Stimulated activated CD8-positive, alpha-beta memory T cell treated with anti-CD3 and anti-CD28 coated beads, Interleukin-2, amount 100 ng/mL, for 1 hour (primary cell): ENCODE measurements at places on chromosomes 7 and 10.

DNA sequence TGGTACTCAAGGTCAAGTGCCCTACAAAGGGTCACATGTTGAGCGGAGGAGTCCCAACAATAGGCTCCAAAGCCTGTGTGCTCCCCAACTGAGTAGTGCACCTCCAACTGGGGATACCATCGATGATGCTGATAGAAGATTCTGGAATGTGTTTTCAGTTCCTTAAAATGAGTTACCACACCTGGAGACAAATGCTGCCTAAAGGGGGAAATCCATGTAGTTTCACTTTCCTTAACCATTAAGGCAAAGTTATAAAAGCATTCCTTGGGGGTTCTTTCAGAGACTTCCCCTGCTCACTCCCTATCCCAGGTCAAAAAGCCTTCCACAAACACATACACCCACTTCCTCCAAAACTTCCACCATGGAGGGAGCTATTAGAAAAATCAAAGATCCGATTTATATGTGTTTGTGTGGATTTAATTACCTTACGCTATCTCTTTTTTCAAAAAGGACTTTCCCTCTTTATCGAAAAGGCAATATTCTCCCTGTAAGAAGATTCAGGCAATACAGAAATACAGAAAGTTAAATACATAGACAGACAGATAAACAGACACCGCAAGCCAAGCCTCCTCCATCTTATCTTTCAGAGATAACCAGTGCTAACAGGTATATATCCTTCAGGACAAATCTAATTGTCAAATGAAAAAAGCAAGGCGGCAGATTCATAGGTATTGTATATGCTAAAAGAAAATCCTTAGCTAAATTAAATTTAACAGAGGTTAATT is 135.9 kb upstream of the ASAH2 start:
- DNase-seq, result no peak

DNA sequence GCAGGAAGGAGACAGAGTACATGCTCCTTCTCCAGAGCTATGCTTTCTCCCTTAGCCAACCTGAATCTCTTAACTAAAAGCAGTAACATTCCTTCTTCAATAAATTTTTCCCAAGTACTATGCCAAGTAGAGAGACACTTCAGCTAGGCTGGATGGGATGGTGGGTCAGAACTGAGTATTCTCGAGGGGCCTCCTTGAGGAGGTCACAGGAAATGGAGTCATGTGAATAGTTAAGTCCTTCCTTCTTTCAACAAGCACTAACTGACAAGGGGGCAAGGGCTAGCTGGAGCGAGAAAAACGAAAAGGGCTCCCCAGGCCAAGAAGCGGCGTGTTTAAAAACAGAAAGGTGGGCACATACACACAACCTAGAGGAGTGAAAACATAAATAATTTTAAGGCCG is 5.5 kb downstream of the RSU1 start:
- DNase-seq, result no peak

GRCh38 chr10:1174022-1174421 is 117.8 kb downstream of the WDR37 start:
- DNase-seq, result no peak

DNA sequence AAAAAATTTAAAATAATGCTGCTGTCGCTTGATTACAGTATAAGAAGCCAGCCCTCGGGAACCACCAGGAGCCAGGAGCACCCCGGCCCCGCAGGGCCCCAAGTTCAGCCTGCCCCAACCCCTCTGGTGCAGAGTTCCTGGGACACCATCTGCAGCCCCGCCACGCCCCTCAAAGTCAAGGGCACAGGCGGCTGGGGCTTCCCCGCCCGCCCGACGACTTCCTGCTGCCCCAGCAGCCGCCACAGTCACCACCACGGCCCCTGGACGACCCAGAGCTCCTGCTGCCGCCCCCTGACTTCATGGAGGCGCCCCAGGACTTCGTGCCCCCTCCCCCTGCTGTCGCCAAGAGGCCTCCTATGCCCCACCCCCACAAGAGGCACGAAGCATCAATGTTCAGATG is 103.6 kb upstream of the PDSS1 start:
- DNase-seq, result no peak

DNA sequence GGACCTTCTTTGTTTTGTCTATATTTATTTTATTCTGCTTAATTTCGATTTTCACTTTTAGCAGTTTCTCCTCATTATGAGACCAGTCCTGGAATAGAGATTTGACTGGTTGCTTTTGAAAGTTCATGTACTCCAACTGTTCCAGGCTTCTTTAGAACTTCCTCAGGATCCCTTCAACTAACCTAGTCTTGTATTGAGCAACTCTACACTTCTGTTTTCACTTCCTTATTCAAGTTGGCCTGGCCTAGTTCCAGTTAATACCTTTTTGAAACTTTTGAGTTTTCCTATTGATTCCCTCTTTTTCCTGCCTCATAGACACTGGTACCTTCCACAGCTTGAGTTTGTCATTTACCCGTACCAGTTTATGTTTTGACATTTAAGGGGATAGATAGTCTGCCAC is 421.7 kb downstream of the ATRNL1 start:
- DNase-seq, result no peak

DNA sequence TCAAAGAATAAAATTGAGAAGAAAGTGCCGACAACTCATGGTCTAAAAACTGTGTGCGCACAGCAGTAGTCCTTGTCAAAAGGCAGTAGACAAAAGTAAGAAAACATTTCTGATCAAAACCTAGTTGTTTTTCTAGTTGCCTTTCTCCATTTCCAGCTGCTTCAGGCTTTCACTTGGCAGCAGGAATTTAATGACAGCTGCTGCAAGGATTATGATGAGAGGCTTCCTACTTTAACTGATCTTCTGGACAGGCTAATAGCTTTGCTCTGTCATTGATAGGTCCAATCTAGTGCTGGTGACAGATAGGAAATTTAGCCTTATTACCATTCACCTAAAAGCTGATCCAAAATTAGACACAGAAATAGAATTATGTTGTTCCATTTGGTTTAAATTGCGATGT is 110.7 kb upstream of the SEMA3C start:
- no peak for DNase-seq

DNA sequence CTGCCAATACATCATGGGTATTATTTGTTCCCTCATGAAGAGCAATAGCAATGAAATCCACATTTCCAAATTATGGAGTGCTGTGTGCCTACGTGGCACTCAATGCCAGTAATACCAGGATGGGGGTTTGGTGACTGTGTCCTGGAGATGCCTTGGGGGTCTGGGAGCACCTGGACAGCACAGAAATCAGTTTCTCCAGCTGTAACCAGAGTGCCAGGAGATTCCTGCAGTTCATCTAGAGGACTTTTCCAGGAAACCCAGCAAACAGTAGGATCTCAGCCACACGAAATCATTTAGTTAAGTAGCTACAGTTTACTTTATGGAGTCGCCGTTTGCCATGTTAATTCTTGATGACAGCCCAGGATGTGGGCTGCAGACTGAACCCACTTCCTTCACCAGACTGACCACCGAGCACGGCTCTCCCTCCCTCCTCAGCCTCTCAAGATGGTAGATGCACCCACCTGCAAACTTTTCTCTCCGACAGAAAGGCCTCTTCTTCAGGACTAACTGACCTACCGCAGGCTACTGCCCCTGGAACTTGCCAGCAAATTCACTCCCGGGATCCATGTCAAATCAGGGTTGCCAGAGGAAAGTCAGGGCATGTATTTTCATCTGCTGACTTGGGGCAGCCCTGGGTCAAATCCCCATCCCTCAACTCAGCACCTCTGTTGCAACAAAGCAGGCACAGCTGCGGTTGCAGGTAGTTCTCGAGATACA is 30.3 kb downstream of the MKI67 start:
- DNase-seq, result no peak

- no peak for DNase-seq
These were observed 116.8 kb downstream of the ETV1 start for GRCh38 chr7:13872709-13873108.

DNA sequence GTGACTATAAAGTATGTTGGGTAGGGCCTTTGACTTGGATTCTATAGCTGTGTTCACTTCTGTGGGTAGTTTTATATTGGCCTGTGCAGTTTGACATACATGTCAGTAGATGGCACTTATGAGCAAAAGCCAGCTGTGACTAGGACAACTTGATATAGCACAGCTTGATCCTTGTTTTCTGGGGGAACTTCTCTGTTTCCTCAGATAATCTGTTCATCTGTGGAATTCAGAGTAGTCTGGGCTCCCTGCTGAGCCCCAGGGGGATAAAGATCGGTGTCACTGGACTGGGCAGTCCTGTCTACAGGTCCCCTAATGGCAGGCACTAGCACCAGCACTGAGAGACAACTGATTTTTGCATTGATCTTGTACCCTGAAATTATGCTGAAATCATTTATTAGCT is 25.4 kb downstream of the CYP2C9 start:
- DNase-seq, result no peak

DNA sequence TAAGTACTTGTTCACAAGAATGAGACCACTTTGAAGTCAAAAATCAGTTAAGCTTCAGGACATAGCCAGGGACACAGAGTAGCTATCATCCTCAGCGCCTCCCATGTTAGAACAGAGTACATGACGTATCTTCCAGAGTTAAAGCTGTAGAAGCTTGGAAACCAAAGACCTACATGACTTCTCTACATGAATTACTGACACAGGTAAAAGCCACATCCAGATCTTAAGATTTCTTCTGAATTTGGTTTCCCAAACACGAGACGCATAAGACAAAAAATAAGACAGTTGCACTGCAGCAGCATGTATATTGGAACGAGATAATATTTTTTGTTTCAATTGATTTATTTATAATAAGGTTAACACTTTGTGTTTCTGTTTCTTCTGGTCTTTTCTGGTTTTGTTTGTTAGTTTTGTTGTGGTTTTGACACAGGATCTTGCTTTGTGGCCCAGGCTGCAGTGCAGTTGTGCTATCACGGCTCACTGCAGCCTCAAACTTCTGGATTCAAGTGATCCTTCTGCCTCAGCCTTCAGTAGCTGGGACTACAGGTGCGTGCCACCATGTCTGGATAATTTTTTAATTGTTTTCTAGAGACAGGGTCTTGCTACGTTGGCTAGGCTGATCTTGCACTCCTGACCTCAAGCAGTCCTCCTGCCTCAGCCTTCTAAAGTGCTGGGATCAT is 10.2 kb upstream of the EPC1 start:
- no peak for DNase-seq

GRCh38 chr10:80055760-80056159 is 22.7 kb upstream of the TMEM254 start:
- no peak for DNase-seq

- no peak for DNase-seq
These were observed 136.6 kb downstream of the ARHGAP22 start for GRCh38 chr10:48468130-48468790.

GRCh38 chr7:140067052-140067451 is 4.3 kb upstream of the PARP12 start:
- no peak for DNase-seq

- no peak for DNase-seq
These were observed 23.0 kb downstream of the WAPL start for GRCh38 chr10:86498598-86498997.

DNA sequence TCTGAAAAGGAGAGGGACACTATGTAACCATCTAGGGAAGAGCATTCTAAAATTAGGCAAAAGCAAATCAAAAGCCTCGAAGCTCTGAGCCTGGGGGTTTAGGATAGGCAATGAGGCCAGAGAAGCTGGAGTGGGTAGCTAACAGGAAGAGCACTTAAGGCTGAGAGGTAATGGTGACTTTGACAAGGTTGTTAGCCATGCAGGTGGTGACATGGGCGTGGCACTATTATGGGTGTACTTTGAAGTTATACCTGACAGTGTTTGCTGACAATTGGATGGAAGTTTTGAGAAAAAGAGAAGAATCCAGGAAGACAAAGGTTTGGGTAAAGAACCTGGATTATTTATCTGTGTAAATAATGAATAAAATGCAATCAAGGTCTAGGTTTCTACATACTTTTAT is 383.0 kb upstream of the SEMA3C start:
- DNase-seq, result no peak

GRCh38 chr10:119853574-119853973 is 19.1 kb downstream of the MCMBP start:
- DNase-seq, result no peak

GRCh38 chr7:44046321-44047061 is 2.0 kb downstream of the DBNL start:
- no peak for DNase-seq

DNA sequence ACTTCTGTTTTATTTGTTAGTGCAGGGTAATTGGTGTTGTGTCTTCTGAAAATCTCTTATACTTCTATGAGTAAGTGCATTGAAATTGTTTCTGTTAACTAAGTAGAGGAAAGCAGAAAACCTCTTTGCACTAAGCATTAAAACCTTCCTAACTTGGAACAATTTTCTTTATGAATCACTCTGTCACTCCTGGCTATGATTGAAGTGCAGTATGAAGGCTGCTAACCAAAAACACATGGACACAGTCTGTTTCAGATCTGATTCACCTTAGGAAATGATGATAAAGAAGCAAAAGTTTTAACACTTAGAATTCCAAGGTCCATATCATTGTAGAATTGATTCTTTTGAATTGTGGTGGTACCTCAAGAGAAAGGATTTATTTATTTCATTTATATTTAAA is 41.9 kb downstream of the MET start:
- no peak for DNase-seq

DNA sequence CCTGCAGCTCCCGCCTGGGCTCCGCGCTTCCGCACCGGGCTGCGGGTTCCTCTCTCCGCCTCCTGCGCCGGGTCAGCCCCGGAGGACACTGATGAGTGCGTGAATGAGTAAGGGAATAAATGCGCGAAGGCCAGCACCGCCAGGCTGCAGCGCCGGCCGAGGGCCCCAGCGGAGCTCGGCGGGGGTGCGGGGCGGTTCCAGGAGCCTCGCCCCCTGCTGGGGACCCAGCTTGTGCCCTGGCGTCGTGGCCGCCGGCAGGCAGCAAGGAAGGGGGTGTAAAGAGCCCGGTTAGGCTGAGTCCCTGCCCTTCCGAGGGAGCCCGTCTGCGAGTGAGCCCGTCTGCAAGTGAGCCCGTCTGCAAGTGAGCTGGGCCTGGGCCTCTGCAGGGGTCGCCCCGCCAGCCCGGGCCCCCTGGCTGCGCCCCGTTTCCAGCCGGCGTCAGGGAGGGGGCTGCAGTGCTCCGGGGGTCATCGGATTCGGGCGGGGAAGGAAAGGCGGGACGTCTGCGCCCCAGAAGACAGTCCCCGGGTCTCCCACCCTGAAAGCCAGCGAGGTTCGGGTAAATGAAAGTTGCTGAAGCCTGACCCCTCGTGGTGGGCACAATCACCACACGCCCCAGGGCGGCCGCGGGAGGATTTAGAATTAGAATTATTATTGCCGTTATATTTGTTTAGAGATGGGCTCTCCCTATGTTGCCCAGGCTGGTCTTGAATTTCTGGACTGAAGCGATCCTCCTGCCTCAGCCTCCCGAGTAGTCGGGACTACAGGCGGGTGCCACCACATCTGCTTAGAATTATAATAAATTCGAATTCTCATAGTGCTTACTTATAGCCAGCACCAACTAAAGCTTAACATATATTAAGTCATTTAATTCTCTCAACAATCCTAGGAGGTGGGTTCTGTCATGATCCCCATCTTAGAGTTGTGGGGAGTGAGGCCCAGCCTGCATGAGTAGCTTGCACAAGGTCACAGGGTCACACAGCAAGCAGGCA is 8.6 kb upstream of the CRYGN start:
- peak; percentile 69 for DNase-seq

- no peak for DNase-seq
These were observed 508.3 kb downstream of the SORCS3 start for GRCh38 chr10:105149371-105149891.
